NCI-H1930 (cell line): ENCODE measurements at places on chromosomes 11 and 22.

- DNase-seq = no peak
Measured at GRCh38 chr11:134399293-134399654, 12.8 kb downstream of the B3GAT1 start.

DNA sequence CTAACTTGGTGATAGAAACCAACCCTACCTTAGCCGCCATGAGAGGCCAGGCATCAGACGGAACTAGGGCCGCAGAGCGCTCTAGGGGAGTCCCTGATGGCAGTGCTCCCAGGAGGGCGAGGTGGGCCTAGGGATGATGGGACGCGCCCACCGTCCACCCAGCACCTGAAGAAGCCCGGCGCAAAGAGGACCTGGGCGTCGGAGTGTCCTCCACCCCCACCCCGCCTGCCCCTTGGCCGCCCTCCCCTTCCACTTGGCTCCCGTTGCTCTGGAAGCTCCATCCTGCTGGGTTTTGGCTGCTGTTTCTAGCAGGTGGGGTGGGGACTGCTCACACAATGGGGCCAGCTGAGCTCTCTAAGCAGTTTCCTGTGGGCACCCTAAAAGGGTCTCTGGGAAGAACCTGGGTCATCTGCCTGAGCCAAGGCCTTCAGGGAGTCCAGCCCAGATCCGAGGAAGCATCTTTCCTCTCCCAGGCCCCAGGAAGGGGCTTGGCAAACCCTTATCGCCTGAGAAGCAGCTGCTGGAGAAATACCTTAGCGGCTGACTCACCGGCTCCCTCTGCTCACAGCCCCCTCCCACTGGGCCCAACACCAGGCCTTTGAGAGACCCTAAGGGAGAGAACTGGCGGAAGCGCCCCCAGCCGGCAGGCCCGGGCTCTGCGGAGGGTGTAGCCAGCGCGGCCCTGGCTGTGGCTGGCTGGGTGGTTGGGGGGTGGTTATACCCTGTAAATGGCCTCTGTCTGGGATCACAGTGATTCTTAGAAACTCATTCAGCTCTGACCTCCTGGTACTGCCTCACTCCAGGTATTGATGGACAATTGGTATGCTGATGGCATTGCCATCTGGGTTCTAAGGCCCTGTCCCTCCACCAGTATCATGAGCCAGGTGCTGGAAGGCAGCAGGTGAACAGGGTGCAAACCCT lies 19.3 kb downstream of the CREB3L1 start:
- DNase-seq = no peak

DNA sequence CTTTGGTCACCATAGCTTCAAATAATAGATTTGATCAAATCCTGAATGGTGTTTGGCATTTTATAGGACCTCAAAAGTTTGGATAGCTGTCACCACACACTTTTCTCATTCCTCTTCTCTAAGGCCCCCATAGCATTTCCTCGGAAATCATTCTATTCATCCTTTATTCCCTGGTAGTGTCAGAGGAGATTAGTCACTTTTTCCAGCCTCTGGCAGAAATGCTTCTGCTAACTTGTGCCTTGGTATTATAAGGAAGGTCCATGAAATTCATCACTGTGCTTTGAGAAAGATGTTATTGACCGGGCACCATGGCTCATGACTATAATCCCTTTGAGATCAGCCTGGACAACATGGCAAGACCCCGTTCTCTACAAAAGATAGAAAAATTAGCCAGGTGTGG lies 19.7 kb upstream of the NUP160 start:
- DNase-seq = no peak

DNA sequence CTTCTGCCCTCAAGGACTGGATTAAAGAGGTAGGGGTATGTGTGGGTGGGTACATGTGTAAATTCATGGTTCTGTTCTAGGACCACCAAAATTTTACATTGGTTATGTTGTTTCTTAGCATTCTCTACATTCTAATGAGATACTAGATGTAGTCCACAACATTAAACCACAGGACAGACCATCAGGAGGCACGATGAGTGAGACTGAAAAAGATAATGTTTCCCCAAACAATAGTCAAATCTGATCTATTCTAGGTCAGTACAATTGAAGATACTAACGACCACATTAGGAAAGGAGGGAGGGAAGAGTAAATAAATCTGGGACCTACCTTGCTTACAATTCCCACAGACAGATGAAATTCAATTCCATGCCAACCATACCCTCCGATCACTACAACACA lies 42.2 kb downstream of the MRTFA start:
- DNase-seq = peak; percentile 53

DNA sequence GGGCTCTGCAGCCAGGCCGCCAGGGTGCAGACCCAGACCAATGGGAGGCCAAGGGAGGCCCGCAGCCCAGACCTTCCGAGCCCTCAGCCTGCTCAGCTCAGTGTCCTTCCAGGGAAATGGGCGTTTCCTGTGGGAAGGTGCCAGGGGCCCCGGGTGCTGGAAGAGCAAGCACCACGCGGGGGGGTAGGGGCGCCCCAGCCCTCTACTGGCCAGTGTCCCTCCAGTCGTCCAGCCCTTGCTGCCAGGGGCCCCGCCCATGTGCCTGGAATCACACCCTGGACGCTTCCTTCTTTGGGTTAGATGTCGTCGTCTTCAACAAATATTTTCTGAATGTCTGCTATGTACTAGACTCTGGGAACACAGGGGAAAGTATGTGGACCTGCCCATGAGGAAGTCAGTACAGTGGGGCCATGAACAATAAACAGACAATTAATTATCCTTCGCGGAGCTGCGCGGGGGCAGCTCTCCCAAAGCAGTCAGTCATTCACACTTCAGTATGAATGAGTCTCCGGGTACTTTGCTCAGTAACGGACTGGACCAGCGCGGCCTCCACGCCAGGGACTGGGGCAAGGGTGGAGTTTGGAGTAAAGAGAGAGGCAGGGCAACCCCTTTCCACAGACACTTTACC lies 60.2 kb downstream of the CDKN1C start:
- no peak for DNase-seq

- no peak for DNase-seq
Measured at GRCh38 chr11:67999201-67999629, 4.7 kb downstream of the UNC93B1 start.

GRCh38 chr22:39833093-39833492 lies 60.5 kb downstream of the ENTHD1 start:
- DNase-seq = no peak

DNA sequence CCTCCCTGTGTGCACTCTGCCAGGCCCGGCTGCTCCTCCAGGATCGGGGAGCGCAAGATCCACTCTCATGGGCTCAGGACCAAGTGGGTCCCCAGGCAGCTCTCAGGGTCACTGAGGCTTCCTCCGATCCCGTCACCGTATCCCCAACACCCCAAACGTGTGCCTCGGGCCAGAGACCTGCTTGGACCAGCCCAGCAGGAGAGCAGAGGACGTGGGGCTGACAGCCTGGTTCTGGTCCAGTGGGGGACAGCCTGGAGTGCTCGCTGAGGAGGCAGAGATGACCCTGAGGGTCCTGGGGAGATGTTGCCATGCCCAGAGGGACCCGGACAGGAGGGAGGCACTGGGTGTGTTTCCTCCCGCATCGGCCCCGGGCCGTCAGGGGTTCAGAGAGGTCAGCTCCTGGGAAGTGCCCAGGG lies 1402.6 kb downstream of the BRD1 start:
- DNase-seq = no peak

DNA sequence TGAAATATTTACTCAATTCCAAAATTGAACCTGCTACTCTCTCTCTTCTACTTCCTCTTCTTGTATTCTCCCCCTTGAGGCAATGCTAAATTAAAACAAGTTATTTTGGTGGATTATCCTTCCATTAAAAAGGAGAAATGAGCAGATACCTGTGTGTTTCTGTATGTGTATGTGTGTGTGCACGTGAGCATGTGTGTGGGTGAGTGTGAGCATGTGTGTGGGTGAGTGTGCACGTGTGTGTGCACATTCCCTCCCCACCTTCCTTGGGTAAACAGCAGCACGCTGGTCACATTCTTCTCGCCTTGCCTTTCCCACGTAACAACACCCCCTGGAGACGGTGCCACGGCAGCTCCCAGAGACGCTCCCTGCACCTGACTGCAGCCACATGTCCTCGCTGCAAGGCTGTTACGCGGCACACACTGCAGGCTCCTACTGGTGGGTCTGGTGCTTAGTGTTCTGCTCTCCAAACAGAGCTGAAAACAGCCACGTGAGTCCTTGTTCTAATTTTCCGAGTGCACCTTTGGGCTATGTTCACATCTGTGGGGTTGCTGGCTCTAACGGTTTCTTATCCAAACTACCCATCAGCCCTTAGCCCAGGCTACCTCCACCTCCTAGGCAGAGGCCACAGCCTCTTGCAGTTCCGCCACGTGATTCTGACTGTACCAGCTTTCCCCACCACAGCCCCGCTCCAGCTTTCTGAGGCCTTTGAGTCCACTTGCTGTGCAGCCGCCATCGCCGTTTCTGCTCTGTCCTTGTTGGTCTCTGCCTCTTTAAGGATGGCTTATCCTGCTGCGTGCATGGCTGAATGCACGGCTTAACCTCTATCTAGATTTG lies 123.4 kb downstream of the CTTN start:
- no peak for DNase-seq

DNA sequence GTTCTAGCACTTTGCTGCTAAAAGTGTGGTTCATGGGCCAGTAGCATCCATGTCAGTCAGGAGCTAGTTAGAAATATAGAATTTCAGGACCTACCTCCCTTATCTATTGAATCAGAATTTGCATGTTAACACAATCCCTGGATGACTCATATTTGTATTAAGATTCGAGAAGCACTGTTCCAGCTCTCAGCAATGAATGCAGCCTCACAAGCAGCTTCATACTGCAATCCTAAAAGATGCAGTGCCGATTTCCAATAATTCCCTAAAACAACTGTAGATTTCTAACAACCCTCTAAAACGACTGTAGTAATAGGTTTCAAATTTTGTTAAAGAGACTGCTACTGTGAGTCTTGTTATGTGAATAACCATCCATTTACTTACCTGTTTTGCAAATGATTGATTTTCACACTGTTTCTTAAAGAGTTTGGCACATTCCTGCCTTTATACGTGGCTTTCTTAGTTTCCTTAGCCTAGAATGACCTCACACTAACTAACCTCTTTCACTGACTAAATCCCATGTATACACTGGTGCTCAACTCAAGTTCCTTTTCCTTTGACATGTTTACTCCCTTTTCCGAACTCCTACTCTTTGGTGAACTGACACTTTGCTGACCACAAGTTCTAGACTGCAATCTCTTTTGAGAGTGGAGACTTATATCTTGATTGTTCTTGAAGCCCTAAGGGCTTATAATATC lies 511.8 kb downstream of the METTL15 start:
- no peak for DNase-seq

GRCh38 chr11:47415949-47416472 lies 7.6 kb downstream of the SLC39A13 start:
- no peak for DNase-seq

DNA sequence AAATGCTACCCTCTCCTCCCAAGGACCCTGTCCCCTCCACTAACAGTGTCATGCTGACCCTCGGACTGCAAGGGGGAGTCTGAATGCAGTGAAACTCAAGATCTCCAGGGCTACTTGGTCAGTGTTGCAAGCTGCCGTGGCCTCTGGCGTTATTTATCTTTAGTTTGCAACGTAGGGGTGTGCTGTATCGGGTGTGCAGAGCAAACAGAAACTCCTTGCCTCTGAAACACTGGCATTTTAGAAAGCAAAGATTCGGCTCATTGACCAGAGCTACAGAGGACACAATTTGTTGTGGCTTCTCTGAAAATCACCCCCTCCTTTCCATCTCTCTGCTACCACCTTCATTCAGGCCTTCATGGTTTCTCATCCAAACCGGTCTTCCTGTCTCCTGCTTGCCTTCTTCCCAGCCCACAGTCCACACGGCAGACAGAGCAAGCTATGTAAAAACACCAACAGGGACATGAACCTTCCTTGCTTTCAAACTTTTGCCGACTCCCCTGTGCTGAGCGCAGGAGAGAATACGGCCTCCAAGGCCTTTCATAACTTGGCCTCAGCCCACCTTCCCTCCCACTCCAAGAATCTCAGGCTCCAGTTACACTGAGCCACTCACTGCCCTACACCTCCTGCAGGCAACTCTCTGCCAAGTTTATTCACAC lies 14.9 kb downstream of the FZD4 start:
- DNase-seq = no peak
